Kidney epithelial cell (primary cell): ENCODE measurements at places on chromosomes 11 and 22. TPM values are rescaled to one million over a fixed set of nuclear protein-coding genes. Genes with fewer than 3 reads are reported as not detected.

DNA sequence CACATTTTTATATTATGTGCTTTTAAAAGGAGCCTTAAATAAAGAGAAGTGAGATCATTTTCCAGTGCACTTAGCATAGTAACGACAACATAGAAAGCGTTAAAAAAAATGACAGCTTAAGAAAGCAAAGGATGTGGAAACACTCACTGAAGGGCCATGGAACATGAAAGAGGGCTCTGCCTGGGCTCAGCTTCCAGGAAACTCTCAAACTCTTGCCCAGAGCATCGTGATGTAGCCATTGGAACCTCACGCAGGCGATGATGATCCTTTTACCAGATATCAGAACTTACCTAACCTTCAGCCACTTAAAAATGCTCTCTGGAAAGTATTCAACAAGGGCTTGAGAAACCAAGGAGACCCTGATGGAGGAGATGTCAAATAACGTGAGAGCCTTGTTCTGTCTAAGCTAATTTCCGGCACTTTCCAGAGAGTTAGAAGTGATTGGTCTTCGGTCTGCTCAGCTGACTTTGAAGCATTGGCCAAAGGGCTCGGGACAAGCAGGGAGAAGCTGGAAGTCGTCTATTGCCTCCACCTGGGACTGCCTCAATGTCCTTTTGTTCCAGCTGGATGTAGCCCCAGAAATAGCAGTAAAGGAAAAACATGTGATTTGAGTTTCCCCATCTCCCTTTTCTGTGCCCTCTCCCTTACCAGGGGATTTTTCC, 21.5 kb upstream of the ETS1 start:
- DNase-seq = no peak

The ALDH3B1 gene
- 1.2 and 2.6 TPM in 2 replicates for total RNA-seq

The RIMBP3C gene
- 0.29 and 0.48 TPM in 2 replicates for total RNA-seq

The PICALM gene
- total RNA-seq = 291 and 294 TPM in 2 replicates

The RCE1 gene
- total RNA-seq = 45.2 and 52.7 TPM in 2 replicates

- no peak for DNase-seq
These were observed 31.2 kb downstream of the KCNJ1 start for GRCh38 chr11:128835741-128836430.

The FADS3 gene
- total RNA-seq = 134 and 152 TPM in 2 replicates

GRCh38 chr11:11036848-11037732, 179.2 kb upstream of the ZBED5 start:
- peak; percentile 43 for DNase-seq

GRCh38 chr11:27394781-27395228, 31.8 kb upstream of the CCDC34 start:
- no peak for DNase-seq

- DNase-seq = no peak
These were observed 25.4 kb downstream of the MICAL3 start for GRCh38 chr22:17998913-17999312.

GRCh38 chr11:13364388-13364787, 86.8 kb downstream of the BMAL1 start:
- DNase-seq = no peak

GRCh38 chr11:27217948-27218420, 145.0 kb downstream of the CCDC34 start:
- no peak for DNase-seq

- DNase-seq = no peak
These were observed 27.7 kb downstream of the ARFGAP2 start for GRCh38 chr11:47148903-47149531.

The APOL3 gene
- 4.4 and 19.2 TPM in 2 replicates for total RNA-seq

The OR4A16 gene
- total RNA-seq = not detected in 2 replicates

GRCh38 chr11:38043060-38043459, 1445.0 kb upstream of the RAG2 start:
- no peak for DNase-seq

- DNase-seq = no peak
These were observed 473 bp downstream of the FNBP4 start for GRCh38 chr11:47766509-47767227.

DNA sequence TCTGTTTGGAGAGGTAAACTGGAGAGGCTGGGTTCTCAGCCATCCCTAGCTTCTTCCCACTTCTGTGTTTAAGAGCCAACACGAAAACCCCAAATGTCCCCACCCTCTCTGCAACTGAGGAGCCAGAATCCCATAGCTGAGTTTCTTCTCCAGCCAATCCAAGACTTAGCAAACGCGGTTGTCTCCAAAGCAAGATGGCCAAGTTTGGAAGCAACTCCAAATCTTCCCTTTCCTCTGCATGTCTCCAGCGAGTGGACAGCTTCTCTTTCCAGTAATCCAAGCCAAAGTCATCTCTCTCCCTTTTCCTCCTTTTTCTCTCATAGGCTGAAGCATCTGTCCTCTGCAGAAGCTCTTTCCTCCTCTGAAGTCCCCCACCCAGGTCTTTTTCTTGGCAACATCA, 539.2 kb downstream of the MIAT start:
- DNase-seq = no peak

DNA sequence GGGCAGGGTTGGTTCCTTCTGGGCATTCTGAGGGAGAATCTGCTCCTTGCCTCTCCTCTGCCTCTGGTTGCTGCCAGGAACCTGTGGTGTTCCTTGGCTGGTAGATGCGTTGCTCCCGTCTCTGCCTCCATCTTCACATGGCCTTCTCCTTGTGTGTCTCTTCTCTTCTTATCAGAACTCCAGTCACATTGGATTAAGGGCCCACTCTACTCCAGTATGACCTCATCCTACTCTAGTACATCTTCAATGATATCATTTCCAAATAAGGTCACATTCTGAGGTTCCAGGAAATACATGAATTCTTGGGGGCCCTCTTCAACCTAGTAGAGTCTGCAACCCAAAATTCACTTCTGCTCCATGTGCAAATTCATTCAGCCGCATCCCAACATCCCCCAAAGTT, 33.3 kb downstream of the HTR3B start:
- DNase-seq = no peak

The INS gene
- total RNA-seq = not detected in 2 replicates

DNA sequence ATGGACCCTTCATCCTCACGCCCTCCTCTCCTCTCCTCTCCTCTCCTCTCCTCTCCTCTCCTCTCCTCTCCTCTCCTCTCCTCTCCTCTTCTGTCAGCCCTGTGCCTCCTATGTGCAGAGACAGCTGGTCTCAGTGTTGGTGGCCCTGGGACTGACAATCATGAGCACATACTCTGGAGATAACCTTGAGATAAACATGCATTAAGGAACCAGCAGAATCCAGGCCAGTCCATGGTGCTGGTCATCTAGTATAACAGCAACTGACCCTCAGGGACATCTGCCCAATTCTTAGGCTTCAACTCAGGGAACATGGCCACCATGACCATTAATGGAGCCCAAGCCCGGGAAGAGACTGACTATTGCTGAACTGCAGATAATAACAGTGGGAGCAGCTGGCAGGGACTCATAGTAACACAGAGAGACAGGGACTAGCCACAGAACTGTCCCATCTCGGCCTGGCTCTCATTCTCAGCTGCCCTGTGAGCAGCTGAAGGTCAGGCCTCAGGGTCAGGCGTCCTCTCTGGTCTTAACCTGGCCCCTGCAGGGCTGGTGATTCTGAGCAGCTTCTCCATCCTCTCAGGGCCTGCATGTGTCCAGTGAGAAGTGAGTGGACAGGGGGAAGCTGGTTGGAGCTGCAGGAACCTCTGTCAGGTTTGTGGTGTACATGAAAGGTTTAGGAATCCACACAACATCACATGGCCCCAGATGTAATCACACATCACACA, 45.4 kb downstream of the GGTLC2 start:
- DNase-seq = no peak

DNA sequence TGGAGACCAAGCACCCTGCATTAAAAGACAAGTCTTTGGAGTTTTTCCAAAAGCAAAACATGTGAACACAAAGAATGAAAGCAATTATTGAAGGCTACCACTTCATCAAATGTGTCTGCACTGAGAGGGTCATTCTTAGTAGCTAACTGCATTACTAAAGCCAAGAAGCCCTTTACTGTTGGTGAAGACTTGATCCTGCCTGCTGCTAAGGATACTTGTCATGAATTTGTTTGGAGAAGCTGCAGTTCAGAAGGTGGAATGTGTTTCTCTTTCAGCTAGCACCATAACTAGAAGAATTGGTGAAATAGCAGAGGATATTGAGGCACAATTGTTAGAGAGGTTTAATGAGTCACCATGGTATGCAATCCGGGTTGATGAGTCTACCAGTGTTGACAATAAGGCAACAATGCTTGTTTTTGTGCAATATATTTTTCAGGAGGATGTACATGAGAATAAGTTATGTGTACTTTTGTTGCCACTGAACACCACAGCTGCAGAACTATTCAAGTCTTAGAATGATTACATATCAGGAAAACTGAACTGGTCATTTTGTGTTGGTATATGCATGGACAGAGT, 457.3 kb upstream of the ISX start:
- no peak for DNase-seq

DNA sequence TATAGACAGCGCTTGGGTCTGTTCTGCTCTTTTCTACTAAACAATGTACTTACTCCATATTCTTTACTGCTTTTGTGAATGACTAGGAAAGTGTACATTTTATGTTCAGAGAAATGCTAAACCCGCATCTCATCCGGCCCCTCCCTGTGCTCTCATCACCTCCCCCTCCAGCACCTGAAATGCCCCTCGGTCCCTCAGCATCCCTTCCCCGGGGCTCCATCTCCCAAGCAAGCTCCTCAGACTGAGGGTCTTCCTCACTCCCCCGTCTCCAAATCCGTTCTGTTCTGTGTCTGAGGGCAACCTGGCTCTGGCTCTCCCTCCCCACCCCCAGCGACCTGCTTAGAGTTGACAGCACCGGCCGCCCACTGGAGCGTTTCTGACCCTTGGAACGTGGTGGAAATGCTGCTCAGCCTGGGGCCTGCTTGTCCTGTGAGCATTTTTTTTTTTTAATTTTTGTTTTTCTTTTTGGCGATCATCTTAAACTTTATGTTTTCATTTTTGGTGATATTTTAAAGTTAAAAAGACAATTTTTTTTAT, 1.4 kb downstream of the SELENOO start:
- DNase-seq = no peak

GRCh38 chr22:47136671-47137070, 374.2 kb downstream of the TBC1D22A start:
- no peak for DNase-seq

DNA sequence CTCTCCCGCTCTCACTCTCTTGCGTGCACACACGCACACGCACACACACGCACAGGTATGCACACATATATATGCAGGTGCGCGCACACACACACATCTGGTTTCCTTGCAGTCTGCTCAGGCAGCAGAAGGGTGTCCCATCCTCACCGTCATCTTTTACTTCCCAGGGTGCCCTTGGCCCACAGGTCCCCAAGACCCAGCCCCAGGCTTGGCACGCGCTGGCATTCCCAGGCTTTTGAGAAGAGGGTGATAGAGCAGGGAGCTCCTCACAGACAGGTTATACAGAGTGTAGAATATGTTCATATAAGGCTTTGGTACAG, 52.0 kb upstream of the SPATA19 start:
- DNase-seq = no peak

The CASP5 gene
- total RNA-seq = not detected in 2 replicates

The CYP2D6 gene
- 0.58 and 1.1 TPM in 2 replicates for total RNA-seq

The INPP5J gene
- 5.5 and 5.6 TPM in 2 replicates for total RNA-seq

The DEFB131B gene
- not detected in 2 replicates for total RNA-seq

The KCNC1 gene
- total RNA-seq = not detected in 2 replicates

The OR9I1 gene
- not detected in 2 replicates for total RNA-seq

- no peak for DNase-seq
These were observed 5.8 kb downstream of the ADORA2A start for GRCh38 chr22:24433001-24433827.

The EXPH5 gene
- 8.5 and 10.1 TPM in 2 replicates for total RNA-seq

GRCh38 chr11:116171271-116172140, 601.3 kb downstream of the BUD13 start:
- no peak for DNase-seq

DNA sequence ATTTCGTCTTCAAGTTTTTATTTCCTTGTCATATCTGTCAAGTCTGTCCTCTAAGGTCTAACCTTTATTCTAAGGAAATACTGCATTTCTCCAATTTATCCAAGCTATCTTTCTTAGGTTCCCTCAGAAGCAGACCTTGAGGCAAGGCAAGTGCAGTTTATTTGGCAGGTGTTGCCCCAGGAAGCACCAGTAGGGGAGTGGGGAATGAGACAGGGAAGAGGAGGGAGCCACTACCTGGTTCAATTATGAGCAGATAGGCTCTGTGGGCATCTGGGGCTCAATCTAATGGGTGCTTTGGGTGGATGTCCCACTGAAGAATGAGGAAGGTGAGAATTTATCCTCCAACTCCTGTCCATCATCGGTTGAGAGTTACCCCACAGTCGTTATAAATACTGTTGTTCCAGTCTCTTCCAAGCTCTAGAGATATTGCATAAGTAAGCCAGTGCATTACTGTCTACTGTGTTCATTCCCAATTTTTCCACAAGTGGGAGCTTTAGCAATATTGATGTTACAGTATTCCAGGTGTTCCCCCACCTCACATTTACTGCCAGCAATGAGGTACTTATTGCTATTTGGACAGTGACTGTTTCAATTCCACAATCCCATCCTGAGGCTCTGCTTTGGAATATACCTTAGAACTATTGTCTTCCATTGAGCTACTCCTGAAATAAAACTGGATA, 154.9 kb upstream of the CEP126 start:
- DNase-seq = no peak
